Kidney (tissue), 22 donors: ENCODE measurements at places on chromosomes 6 and 20.

GRCh38 chr20:34110745-34111641 lies 1.1 kb downstream of the EIF2S2 start:
- peak overlapping the region; percentile 94 for H3K27ac ChIP-seq
- DNase-seq: no peak
- H3K4me1 ChIP-seq: peaks cover 16% of the 10 kb centered on the region

DNA sequence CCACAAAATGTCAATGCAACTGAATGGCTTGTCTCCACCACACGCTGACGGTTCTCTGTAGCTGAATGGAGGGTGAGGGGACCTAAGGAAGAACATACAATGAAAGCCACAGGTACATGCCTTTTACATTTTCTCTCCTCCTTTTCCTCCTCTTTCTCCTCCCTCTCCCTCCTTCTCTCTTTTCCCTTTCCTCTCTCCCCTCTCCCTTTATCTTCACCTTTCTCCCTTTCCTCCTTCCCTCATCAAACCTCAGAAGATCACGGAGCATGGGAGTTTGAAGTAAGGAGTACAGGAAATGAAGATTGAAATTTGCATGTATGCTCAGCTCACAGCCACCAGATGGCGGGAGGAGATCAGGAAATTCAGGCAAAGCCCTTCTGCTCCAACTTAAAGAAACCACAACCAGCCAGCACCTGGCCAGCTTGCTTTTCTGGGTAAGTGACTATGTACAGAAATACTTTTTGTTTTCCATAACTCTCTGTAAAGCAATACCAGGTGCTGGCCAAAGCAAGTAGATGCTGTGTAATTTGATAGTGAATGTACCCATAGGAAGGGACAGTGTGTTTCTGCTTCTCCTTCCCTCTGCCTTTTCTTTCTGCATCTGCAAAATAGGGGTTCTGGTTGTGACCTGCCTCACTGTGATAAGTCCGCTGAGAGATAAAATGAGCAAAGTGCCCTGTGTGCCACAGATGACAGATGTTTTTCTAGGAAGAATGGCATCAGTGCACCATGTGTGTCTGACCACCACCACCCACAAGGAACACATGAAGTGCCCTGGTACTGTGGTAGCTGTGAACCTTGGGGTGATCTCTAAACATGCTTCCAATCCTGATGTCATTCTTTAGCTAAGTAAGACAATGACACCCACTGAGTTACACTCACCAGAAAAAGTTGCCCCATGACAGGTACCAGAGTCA lies 18.6 kb upstream of the FOXO3 start:
- peaks cover 6% of the 10 kb centered on the region for H3K4me1 ChIP-seq
- no peaks in the 10 kb centered on the region for H3K27me3 ChIP-seq
- no peak overlapping the region for H3K27ac ChIP-seq

DNA sequence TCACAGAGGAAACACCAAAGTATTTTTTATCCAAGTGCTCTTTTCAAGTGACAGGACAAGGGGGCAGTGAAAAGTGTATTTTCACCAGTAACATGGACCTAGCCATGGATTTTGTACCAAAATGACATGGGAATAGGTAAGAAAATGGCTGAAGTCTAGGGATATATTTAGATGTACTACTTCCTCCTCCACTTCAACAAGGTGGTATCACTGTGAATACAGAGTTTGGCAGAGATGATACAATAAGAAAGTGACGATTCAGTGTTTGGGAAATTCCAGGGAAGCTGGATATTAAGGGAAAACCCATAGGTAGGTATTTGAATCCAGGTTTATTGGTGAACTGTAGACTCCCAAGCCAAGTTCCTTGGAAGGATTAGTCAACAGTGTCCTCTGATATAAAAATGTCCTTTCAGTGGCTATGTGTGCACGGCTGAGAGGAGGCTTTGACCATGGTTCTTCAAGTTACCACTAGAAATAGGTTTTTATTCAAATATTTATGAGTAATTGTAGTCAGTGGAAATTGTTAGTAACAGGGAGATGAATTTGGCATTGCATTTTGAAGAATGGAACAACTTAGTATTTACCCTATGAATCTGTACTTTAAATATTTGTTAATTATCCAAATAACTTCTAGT lies 356.0 kb upstream of the CITED2 start:
- DNase-seq: no peak
- no peaks in the 10 kb centered on the region for H3K27me3 ChIP-seq
- no peaks in the 10 kb centered on the region for H3K4me1 ChIP-seq
- no peaks in the 10 kb centered on the region for H3K36me3 ChIP-seq

- no peak overlapping the region for H3K4me3 ChIP-seq
- H3K4me1 ChIP-seq: no peaks in the 10 kb centered on the region
Measured at GRCh38 chr6:2597991-2598390, 152.7 kb downstream of the MYLK4 start.

GRCh38 chr6:27494987-27495385 lies 22.1 kb upstream of the ZNF184 start:
- DNase-seq: no peak
- peak overlapping the region; percentile 61 for H3K4me3 ChIP-seq
- no peak overlapping the region for H3K27ac ChIP-seq
- H3K36me3 ChIP-seq: no peaks in the 10 kb centered on the region
- H3K4me1 ChIP-seq: no peaks in the 10 kb centered on the region

DNA sequence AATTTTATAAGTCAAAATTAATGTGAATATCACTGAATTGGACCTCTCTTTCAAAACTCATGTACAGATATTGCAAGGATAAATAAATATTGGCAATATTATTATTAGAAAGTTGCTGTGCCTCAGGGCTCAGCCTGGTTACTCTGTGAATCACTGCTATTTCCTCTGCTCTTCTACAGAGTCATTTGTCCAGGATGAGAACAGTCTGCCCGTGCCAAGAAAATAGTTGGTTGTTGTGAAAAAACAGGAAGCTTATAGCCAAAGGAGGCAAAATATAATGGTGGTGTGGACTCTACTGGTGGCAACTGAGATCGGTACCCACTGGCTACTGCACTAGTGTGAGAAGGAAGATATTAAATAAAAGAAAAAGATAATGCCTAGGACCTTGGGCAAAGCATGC lies 93.6 kb downstream of the RIMS1 start:
- H3K4me3 ChIP-seq: no peak overlapping the region
- no peaks in the 10 kb centered on the region for H3K36me3 ChIP-seq
- no peaks in the 10 kb centered on the region for H3K4me1 ChIP-seq
- H3K27me3 ChIP-seq: no peaks in the 10 kb centered on the region

DNA sequence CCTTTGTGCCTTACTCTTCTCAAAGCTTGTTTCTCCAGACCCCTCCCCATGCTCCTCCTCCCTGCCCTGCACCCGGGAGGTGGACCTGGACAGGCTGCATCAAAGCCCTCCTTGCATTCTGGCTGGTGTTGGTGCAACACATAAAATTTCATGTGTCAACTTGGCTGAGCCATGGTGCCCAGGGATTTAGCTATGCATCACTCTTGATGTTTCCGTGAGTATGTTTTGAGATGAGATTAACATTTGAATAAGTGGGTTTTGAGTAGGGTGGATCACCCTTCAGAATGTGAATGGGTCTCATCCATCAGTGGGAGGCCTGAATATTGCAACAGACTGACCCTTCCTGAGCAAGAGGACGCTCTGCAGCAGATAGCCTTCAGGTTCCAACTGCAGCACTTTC lies 4.4 kb upstream of the OCSTAMP start:
- H3K27me3 ChIP-seq: no peaks in the 10 kb centered on the region
- H3K4me3 ChIP-seq: no peak overlapping the region
- DNase-seq: no peak
- H3K36me3 ChIP-seq: no peaks in the 10 kb centered on the region

DNA sequence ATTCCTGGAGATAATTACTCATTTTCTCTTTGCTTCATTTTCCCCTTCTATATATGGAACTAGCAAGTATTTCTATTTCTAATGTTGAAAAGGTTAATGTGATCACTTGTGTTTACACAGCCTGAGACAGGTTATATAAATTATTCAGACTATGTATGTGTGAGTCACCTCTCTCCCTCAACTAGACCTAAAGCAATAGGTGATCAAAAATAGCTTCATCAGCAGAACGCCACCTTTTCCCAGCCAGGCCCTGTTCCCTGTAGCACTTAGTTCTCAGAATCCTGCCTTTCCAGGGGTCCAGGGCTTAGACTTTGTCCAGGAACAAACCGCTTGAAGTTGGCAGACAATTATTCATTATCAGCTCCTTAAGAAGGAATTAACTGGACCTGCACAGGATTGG lies 125.3 kb upstream of the EXOC2 start:
- H3K4me1 ChIP-seq: no peaks in the 10 kb centered on the region
- H3K27ac ChIP-seq: peak overlapping the region; percentile 41
- no peaks in the 10 kb centered on the region for H3K27me3 ChIP-seq
- H3K36me3 ChIP-seq: no peaks in the 10 kb centered on the region
- DNase-seq: peak; percentile 60

- peak overlapping the region; percentile 85 for H3K4me3 ChIP-seq
- H3K4me1 ChIP-seq: peaks cover 2% of the 10 kb centered on the region
- no peaks in the 10 kb centered on the region for H3K27me3 ChIP-seq
- no peak for DNase-seq
- no peak overlapping the region for H3K27ac ChIP-seq
Measured at GRCh38 chr6:167000759-167001158, 1.6 kb downstream of the CEP43 start.

GRCh38 chr6:144326393-144326792 lies 41.3 kb downstream of the UTRN start:
- DNase-seq: no peak
- peak overlapping the region; percentile 88 for H3K27ac ChIP-seq
- H3K36me3 ChIP-seq: no peaks in the 10 kb centered on the region
- no peaks in the 10 kb centered on the region for H3K4me1 ChIP-seq
- H3K4me3 ChIP-seq: no peak overlapping the region

DNA sequence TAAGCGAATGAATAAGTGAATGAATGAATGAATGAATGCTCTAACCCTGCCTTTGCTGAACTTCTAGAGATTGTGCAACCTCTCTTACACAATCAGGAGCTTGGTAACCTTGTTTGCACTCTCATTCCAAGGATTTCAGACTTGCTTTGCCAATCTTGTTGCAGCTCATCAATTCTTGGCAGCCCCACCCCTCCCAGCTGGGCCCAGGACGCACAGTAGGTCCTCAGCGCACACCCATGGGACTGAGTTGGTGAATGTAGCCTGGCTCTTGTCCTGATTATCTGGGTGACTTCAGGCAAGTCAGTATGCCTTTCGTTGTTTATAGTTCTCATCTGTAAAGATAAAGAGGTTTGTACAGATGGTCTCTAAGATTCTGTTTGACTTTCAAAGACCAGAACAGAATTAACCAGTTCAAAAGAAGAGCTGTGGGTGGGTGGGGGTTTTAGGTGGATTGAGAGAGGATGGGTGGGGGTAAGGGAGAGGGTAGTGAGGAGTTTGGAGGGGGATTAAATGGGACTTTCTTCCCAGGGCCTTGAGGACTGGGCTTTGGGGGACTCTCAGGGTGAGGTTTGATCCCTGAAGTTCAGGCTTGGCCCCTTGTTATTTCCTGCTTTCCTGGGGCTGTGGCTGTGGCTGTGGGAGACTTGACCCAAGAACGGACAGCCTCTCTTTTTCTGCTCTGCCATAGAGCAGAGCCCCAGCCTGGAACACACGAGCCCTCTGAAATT lies 33.2 kb downstream of the VEGFA start:
- no peak overlapping the region for H3K4me3 ChIP-seq
- no peaks in the 10 kb centered on the region for H3K36me3 ChIP-seq
- H3K4me1 ChIP-seq: peaks cover 38% of the 10 kb centered on the region
- H3K27ac ChIP-seq: peak overlapping the region; percentile 38

DNA sequence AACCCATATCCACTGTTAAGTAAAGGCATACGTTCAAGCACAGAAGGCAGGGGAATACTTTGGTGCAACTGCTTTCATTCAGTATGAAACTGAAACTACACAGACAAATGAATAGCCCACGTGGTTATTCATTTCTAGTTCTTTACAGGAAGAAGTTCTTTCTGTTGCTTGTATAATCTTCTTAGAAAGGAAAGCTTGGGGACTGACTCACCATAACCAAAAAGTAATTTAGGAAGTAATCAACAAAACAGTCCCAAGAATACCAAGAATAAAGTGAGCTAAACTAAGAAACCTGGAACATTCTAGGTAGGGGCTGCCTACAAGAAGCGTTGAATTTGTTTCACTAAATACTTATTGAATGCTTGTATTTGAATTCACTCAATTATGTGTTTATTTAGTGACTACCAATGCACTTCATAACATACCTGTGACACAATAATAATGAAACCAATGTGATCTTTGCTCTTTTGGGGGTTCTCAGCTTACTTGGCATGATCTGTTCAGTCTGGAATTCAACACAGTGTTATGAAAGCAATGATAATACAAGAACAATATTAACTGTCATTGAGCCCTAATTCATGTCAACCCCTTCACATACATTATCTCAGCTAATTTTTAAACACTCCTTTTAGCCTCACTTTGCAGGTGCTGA lies 25.1 kb upstream of the KIAA0408 start:
- no peak overlapping the region for H3K4me3 ChIP-seq
- no peak for DNase-seq
- no peak overlapping the region for H3K27ac ChIP-seq
- no peaks in the 10 kb centered on the region for H3K27me3 ChIP-seq
- no peaks in the 10 kb centered on the region for H3K36me3 ChIP-seq

GRCh38 chr6:148359228-148359627 lies 16.6 kb downstream of the SASH1 start:
- H3K4me3 ChIP-seq: no peak overlapping the region
- DNase-seq: no peak
- H3K27ac ChIP-seq: no peak overlapping the region
- H3K27me3 ChIP-seq: no peaks in the 10 kb centered on the region
- no peaks in the 10 kb centered on the region for H3K36me3 ChIP-seq

GRCh38 chr20:43243672-43244269 lies 54.1 kb upstream of the PTPRT start:
- no peak overlapping the region for H3K4me3 ChIP-seq
- no peak overlapping the region for H3K27ac ChIP-seq
- no peaks in the 10 kb centered on the region for H3K36me3 ChIP-seq
- no peaks in the 10 kb centered on the region for H3K4me1 ChIP-seq
- H3K27me3 ChIP-seq: no peaks in the 10 kb centered on the region

DNA sequence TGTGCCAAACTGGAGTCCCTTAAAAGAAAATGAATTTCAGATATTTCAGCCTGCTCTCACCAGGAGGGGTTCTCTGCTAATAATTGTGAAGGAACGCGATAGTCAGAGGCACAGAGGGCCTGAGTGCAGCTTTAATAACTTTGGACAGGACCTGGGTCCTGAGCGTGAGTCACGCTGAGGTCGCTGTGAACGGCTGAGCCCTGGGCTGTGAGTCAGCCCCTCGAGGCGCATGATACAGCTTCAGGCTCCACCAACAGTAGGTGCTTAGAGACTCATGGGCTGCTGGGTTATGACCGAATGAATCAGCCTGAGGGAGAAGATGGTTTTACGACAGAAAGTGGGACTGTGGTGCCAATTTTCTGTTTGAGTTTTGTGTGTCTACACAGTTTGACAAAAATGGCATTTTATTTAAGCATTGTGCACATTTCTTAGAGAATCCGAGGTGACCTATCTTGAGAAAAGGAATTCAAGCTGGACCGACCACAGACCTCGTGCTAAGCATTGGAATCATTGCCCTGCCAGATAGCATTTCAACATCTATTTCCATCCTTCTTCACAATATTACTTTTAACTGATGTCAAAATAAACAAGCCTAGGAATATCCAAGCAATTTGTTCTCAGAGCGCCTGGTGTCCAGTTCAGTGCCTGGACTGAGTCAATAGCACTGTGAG lies 183.0 kb downstream of the THBS2 start:
- H3K27ac ChIP-seq: no peak overlapping the region
- no peak overlapping the region for H3K4me3 ChIP-seq
- no peak for DNase-seq
- no peaks in the 10 kb centered on the region for H3K4me1 ChIP-seq
- H3K36me3 ChIP-seq: no peaks in the 10 kb centered on the region

GRCh38 chr6:43628393-43629103 lies 516 bp downstream of the GTPBP2 start:
- peak overlapping the region; percentile 88 for H3K27ac ChIP-seq
- H3K4me1 ChIP-seq: peaks cover 12% of the 10 kb centered on the region
- peaks cover 16% of the 10 kb centered on the region for H3K36me3 ChIP-seq
- peak; percentile 69 for DNase-seq
- no peaks in the 10 kb centered on the region for H3K27me3 ChIP-seq
- peak overlapping the region; percentile 80 for H3K4me3 ChIP-seq
